ENCODE measurements at places on chromosomes 3 and 15.
A peak's percentile ranks its signal among the peaks of the same experiment; 100 is the strongest.

DNA sequence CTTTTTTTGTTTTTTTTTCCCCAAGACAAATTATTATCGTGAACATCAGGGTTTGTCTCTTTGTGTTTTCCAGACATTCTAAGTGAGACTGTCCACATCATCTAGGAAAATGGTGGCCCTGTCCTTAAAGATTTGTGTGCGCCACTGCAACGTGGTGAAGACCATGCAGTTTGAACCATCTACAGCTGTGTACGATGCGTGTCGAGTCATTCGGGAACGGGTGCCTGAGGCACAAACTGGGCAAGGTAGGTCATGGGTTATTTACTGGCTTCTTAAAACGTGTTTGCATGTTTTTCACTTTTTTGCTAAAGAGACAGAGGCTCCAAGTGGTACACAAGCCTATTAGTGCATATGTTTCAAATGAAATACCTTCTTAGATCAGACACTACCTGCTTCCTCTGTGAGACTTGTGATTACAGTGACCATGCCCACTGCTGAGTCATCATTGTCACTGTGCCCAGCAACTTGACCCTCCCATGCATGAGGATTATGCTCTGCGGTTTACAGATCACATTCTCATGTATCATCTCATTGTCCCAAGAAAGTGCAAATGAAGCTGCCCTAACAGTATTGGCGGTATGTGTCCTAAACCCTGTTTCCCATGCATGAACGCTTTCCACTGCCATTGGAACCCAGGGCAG, 395.2 kb upstream of the TPM1 start:
- peak; percentile 88 for DNase-seq

- no peak for DNase-seq
Measured at GRCh38 chr15:61205346-61205921, 23.7 kb downstream of the RORA start.

- DNase-seq = no peak
Measured at GRCh38 chr3:141399200-141399599, 30.9 kb downstream of the ZBTB38 start.

DNA sequence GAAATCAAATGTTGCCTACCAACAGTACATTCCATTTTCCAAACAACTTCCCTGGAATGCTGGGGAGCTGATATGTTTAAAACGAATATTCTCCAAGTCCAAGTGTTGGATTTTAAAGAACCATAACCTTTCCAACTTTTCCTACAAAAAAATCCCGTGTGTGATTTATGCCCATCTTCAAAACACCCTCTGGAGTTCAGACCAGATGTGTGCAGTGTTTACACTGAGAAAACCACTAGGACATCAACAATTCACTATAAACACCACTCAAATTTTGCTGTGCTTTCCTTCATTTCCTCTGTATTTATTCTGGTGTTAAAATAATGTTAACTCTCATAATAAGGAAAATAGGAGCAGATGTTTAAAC, 2.4 kb downstream of the VGLL4 start:
- DNase-seq = no peak

DNA sequence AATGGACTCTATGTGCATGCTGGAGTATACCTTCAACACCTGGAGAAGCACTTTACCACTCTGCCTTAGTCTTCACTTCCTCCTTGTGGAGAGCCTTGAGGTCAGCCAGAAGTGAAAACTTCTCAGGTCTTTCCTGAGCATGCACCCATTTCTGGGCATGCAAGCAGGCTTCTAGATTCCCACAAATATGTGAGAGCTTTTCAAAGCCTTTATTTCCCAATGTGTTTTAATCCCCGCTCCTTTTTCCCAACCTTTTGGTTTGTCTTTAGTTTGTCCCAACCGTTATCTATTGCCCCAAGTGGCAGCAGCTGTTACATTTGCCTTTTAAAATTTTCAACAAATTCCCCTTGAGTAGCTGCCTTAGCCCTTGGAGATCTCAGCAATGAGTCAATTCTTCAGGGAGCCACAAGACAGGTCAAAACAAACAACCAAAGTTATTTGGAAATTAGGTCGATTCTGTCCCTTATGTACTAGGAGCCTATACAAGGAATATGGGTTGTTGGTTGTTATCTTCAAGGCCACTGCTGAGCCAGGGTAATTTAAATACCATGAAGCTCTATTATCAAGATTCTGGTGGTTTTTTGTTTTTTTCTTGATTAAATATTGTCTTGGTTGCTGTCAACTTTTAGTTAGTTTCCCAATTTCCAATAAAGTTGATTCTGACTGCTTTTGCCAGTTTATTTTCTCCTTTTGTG, 44.4 kb downstream of the LSM3 start:
- DNase-seq = no peak

DNA sequence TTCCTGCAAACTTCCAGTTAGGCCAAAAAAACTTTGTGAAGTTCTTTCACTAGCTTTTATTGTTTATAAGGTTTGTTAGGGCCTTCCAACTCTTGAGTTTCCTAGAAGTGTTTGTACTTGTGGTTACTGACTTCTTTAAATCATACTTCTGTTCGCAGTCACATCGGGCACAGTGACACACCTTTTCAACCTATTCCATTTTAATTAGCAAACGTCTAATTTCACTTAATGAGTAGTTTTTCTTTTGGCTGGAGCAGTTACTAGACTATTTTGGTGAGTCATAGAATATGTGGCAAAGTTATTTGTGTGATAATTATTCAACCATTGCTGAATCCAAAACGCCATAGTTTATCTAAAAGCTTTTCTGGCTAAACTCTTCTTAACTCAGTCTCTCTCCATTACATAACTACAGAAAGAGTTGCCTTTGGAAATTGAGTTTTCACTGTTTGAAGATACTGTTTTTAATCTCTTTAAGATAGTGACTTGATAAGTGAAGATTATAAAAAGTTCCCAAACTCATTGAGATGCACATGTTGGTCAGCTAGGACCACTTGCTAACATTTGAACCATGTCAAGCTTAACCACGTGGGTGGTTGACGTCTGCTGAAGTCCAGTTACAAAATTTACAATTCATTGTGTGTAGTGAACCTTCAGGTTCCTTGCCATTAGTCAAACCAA, 21.5 kb downstream of the CNOT10 start:
- DNase-seq = no peak

DNA sequence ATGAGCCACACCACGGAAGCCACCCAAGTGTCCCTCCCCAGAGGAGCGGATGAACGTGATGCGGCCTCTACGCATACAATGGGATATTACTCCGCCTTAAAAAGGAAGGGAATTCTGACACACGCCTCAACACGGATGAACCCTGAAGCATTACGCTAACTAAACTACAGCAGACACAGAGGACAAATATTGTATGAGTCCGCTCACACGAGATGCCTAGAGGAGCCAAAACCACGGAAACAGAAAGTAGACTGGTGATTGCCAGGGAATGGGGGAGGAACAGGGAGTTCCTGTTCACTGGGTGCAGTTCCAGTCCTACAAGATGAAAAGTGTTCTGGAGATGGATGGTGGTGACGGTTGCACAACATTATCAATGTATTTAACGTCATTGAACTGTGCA, 32.7 kb downstream of the SRGAP3 start:
- no peak for DNase-seq
